ENCODE measurements at places on chromosomes 6 and 20. TPM values are rescaled to one million over a fixed set of nuclear protein-coding genes. Genes with fewer than 3 reads are reported as not detected.
A peak's percentile ranks its signal among the peaks of the same experiment; 100 is the strongest.

GRCh38 chr6:132820629-132821381, 6.4 kb downstream of the RPS12 start:
- no peaks in the 10 kb centered on the region for H3K27me3 ChIP-seq
- no peak overlapping the region for H3K4me3 ChIP-seq
- H3K4me1 ChIP-seq, result peaks cover 13% of the 10 kb centered on the region
- no peak overlapping the region for H3K27ac ChIP-seq
- no peaks in the 10 kb centered on the region for H3K36me3 ChIP-seq

GRCh38 chr6:157908369-157909281, 73.0 kb upstream of the SYNJ2 start:
- peaks cover 21% of the 10 kb centered on the region for H3K36me3 ChIP-seq
- no peak overlapping the region for H3K4me3 ChIP-seq
- no peak overlapping the region for H3K27ac ChIP-seq
- no peaks in the 10 kb centered on the region for H3K4me1 ChIP-seq

DNA sequence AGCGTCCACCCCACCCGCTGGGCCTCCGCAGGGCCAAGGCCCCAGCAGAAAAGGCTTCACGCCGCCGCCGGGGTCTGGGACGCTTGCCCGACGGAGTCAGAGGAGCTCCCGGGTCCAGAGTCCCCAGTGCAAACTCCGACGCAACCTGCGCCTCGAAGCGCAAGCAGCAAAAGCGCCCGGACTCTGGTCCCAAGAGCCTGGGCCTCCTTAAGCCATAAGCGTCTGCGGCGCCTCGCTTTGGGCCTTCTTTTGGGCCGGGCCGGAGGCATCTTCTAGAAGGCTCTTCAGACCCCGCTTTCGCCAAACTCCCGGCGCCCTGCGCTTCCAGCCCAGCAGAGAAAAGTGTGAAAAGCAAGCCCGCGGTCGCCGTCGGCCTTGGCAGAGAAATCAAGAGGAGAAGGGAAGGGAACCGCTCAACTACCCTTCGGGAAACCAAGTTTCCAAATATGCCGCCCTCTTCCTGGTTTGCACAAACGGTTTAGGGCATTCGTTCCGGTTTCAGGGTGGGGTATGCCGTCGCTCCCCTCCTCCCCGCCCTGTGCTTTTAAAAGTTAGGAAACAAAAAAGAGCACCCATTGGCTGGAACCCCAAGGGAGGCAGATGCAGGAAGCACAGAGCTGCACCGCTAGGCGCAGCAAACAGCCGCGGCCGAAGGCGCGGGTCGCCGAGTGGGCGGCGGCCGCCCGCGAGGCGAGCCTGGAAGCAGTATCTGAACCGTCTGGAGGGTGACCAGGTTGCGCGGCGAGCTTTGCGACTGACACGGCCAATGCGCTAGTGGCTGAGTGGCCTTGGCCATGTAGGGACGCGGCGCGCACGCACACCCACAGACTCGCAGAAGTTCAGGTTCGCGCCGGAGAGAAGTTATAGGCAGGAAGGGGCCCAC, 1.2 kb downstream of the TBX18 start:
- peak overlapping the region; percentile 55 for H3K4me3 ChIP-seq
- H3K4me1 ChIP-seq, result no peaks in the 10 kb centered on the region
- peak; percentile 32 for DNase-seq
- no peaks in the 10 kb centered on the region for H3K36me3 ChIP-seq
- peaks cover 59% of the 10 kb centered on the region for H3K27me3 ChIP-seq
- peak overlapping the region; percentile 84 for H3K27ac ChIP-seq

GRCh38 chr6:156691018-156691417, 86.2 kb upstream of the ARID1B start:
- no peaks in the 10 kb centered on the region for H3K27me3 ChIP-seq
- H3K4me1 ChIP-seq, result peaks cover 8% of the 10 kb centered on the region
- no peak for DNase-seq
- H3K4me3 ChIP-seq, result no peak overlapping the region
- H3K36me3 ChIP-seq, result no peaks in the 10 kb centered on the region

DNA sequence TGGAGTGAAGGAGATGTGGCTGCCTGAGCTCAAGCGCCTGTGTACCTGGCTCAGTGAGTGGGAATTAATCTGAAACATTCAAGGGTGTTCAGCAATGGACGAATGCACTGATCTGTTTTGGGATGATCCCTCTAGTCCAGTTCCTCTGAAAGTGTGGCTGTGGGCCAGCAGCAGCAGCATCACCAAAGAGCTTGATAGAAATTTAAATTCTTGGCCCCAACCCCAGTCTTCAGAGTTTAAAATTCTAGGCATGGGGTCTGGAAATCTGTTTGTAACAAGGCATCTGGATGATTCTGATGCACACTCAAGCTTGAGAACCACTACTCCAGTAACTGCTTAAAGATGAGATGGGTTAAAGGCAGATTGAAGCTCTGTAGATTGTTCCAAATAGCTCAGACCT, 59.2 kb downstream of the STMND1 start:
- H3K4me1 ChIP-seq, result no peaks in the 10 kb centered on the region
- no peak for DNase-seq
- no peaks in the 10 kb centered on the region for H3K36me3 ChIP-seq

GRCh38 chr20:50691573-50692551, 520 bp upstream of the RIPOR3 start:
- H3K4me1 ChIP-seq, result peaks cover 5% of the 10 kb centered on the region
- no peak for DNase-seq
- no peak overlapping the region for H3K4me3 ChIP-seq
- peak overlapping the region; percentile 88 for H3K27ac ChIP-seq
- H3K27me3 ChIP-seq, result peaks cover 5% of the 10 kb centered on the region

The LY6G6C gene
- total RNA-seq, result not detected

GRCh38 chr20:49276161-49276960, 1.5 kb downstream of the ZNFX1 start:
- no peaks in the 10 kb centered on the region for H3K27me3 ChIP-seq
- H3K27ac ChIP-seq, result peak overlapping the region; percentile 59
- H3K36me3 ChIP-seq, result no peaks in the 10 kb centered on the region
- peaks cover 25% of the 10 kb centered on the region for H3K4me1 ChIP-seq

The EYS gene
- not detected for total RNA-seq

All from adrenal gland (tissue), 19 donors.